ENCODE measurements at places on chromosomes 5 and 9.

DNA sequence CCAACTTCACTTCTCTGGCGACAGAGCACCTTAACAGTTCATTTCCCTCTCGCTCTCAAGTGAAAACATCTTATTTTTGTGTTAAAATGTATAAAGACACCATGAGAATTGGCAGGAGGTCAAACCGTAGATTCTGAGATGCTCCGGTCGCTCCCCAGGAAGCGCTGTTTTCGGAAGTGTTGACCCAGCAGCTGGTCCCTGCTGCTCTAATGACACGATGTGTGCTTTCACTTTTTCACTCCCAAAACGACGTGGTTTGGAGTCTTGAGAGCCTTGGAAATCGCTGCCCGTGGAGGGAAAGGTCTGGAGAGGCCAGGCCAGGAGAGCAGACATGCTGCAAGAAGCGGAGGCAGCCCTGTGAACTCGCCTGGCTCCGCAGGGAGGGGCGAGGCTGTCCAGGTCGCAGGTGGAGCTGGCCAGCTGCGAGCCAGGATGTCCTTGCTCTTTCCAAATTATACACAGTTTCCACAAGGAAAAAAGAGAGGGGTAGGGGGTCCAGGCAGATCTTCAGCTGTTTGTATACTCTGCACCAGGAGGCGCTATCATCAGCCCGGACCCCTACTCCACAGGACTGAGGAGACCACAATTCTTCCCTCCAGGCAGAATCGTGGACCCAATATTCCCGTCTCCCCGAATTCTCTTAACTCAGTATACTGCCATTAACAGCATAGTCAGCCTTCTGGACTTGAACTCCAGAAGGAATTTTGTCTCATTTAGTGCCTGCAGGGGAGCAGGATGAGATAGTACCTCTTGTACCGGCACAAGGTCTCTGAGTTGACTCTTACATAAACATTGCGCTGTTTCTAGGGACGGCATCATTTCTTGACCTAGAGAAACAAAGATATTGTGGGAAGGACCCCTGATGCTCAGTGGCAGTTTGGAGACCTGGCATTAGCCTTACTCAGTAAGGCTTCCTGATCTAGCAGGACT is 248.6 kb upstream of the ANKRD55 start:
- no peak for DNase-seq

- no peak for DNase-seq
Measured at GRCh38 chr5:180074462-180074861, 2.9 kb upstream of the RNF130 start.

GRCh38 chr9:131056781-131057506 is 39.4 kb upstream of the AIF1L start:
- DNase-seq = no peak

DNA sequence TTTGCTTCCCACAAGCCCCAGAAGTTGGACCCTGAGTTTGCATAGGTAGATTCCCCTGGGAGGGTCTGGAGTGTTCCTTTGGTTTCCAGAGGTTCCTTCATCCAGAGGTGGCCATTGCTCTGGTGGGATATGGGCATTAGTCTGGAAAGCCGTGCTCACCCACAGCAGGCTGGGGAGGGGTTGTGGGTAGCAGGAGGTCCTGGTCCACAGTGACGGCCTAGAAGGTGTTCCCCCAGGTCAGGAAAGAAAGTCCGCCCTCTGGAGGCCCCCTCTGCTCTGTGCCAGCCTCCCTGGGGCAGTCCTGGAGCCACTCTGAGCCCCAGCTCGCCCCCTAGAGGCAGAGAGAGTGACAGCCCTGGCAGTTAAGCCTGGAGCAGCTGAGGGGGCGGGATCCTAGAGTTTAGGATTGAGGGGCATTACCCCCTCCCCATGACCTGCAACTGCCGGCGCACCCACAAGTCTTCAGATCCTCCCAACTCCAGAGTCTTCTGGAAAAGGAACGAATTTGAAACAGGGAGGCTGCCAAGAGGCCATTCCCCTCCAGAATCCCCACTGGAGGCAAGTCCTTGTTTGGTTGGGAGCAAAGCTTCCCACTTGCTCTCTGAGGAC is 36.8 kb downstream of the NDST1 start:
- DNase-seq = peak; percentile 26

DNA sequence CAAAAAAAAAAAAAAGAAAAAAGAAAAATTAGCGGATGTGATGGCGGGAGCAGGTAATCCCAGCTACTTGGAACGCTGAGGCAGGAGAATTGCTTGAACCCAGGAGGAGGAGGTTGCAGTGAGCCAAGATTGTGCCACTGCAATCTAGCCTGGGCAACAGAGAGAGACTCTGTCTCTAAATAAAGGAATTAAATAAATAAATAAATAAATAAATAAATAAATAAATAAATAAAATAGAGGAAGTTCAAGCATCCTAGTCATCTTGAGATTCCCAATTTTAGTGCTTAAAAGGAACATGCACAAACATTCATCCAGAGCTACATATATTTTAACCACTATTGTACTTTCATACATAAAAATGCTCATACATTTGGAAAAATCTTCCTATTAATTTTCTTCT is 61.2 kb upstream of the GABRA1 start:
- DNase-seq = no peak

- DNase-seq = no peak
Measured at GRCh38 chr5:171420431-171421241, 1.2 kb downstream of the FGF18 start.

DNA sequence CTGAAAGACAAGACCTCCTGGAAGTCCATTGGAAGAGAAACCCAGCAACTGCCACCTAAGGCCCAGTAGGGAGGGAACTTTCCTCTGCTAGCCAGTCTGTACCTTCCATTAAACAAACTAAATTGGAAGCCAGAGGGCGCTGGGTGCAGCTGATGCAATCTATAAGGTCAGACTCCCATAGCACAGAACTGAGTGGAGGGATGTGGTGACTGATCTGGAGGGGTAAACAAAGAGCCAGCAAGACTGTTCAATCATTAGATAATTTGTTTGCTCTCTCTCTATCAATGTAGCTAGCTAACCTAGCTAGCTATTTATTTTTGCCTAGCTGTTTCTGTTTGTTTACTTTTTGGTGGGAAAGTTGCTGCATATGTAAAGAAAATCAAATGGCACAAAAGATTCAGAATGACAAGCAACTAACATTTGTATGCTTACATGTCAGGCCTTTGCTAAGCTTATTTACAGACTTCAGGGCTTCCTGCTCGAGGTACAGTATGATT is 291.8 kb upstream of the DAB2 start:
- DNase-seq = no peak

- no peak for DNase-seq
Measured at GRCh38 chr9:110710420-110710819, 41.8 kb downstream of the MUSK start.

DNA sequence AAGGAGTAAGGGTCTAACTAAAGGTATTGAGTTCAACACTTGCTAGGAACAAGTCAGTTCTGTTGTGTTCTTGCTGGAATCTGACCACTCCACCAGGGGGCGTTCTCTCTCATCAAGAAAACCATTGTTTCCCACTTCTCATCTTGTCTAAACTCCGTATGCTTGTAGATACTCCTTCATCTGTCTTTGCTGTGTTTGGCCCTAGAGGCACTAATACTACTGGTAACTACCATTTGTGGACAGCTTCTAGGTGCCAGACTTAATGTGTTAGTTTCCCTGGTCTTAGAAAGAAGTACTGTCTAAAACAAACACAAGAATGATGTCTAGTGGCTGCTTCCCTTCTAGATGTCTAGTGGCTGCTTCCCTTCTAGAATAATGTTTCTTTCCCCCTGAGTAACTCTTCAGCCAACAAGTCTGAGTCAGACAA is 18.7 kb upstream of the PTPDC1 start:
- DNase-seq = peak; percentile 38

GRCh38 chr5:176679365-176680225 is 32.3 kb downstream of the TSPAN17 start:
- DNase-seq = no peak

DNA sequence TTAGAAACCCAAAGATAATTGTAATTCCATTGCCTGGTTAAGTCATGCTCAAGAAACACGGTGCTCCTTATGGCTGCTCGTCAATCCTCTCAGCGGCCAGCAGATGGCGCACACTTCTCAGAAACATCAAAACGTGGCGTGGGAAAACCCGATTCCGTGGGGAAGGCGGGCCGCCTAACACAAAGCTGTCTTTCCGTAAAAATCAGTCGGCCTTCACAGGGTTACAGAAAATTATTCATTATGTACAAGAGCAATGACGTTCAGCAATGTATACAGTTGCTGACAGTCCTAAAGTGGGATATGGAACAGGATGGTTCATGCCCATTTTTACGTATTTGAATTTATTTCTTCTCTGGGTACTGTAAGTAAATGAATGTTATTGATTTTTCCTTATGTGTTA is 83.5 kb downstream of the PDE4D start:
- DNase-seq = peak; percentile 31

- DNase-seq = peak; percentile 74
Measured at GRCh38 chr5:175517824-175518450, 39.6 kb downstream of the SFXN1 start.

- no peak for DNase-seq
Measured at GRCh38 chr9:120735415-120736126, 21.3 kb upstream of the MEGF9 start.

DNA sequence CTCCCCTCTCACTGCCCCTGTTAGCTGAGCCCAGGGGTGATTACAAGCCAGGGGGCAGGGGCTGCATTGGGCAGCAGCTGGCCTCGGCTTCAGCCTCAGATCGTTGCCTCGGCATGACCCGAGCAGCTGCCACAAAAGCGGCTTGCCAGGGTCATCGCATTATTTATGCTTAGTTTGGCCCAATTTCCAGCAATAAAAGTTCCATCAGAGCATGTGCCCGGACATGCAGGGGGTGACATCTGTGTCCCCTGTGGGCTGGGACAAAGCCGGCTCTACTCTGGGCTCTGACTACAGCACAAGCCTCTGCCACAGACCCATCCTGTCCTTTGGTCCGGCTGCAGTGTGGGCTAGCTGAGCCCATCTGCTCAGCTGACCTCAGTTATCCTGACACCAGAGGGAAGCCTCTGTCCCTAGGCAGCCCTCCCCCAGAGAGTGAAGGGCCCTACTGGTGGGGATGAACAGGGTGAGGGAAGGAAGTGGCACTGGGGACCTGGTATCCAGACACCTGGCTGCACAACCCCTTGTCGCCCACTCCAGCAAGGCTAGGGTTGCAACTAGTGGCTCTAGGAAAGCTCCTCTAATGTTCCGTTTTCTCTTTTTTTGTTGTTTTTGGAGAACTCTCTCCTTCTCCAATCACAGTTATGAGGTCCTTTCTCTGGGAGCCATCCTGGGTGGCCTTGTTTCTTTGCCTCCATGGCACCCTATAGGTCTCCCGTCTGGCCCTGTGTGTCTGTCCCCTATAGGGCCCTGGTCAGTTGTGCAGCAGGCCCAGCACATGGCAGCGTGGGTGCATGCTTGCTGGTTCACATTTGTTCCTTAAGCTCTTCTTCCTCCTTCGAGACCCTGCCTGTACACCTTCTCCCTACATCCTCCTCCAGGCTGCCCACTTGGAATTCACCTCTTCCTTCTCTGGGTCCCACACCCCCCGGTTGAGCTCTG is 13.3 kb upstream of the GADD45G start:
- no peak for DNase-seq

- DNase-seq = peak; percentile 36
Measured at GRCh38 chr9:33081128-33081851, 4.8 kb upstream of the SMU1 start.

GRCh38 chr9:22028394-22028793 is 19.3 kb upstream of the CDKN2B start:
- no peak for DNase-seq

- DNase-seq = no peak
Measured at GRCh38 chr9:87276327-87276841, 221.3 kb upstream of the DAPK1 start.

DNA sequence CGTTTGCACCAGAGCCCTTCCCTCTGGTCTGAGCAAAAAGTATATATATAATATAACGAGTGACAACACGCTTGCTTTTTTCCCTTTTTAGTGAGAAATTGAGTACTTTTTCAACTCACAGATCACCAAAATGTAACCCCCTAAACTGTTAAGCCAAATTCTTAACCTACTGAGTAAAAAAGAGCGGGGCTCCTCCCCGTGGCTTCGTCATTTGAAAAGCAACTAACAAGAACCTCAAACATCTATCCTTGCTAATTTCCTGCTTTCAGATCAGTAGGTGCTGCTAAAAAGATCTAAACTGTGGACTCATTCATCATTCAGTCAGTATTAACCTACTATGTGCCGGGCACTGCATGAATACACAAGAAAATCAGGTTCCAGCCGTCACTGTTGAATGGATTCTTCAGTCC is 1.0 kb upstream of the PTBP3 start:
- DNase-seq = no peak

- DNase-seq = no peak
Measured at GRCh38 chr5:115735108-115735998, 81.1 kb downstream of the CDO1 start.

DNA sequence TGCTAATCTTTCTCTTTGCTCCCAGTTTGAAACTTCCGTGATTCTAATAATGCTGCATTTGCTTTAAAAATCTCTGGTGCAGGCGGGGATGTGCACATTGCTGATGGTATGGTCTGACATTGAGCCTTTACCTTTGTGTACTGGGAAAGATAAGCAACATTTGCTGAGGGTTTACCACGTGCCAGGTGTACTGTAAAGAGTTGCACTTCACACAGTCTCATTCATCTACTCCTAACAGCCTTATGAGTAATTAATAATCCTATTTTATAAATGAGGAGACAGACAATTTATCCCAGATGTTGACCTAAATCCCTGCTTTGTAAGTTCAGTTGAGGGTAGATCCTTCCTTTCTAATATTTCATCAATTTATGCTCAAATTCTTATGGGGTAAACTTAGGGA is 726 bp upstream of the ADGRV1 start:
- DNase-seq = no peak

GRCh38 chr9:3662671-3663070 is 136.9 kb upstream of the RFX3 start:
- no peak for DNase-seq

DNA sequence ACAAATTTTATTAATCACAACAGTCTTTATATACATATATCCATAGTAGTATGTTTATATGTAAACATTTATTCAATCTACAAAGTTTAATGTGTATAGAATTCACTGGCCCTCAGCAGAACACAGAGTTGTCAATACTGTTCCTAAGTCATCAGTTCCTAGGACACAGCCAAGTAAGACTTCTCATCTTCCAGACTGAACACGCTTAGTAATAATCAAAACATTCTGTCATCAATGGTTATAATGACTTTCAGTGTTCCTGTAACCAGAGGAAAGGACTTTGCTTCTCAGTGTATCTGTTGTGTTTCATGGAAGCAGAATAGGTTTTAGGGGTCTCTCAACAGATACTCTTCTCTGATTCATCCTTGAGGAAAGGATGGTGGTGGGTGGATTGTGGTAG is 82.2 kb downstream of the SMIM23 start:
- DNase-seq = no peak

GRCh38 chr9:114419796-114420195 is 32.0 kb upstream of the AKNA start:
- DNase-seq = no peak

GRCh38 chr5:5195128-5195918 is 55.2 kb downstream of the ADAMTS16 start:
- DNase-seq = no peak

DNA sequence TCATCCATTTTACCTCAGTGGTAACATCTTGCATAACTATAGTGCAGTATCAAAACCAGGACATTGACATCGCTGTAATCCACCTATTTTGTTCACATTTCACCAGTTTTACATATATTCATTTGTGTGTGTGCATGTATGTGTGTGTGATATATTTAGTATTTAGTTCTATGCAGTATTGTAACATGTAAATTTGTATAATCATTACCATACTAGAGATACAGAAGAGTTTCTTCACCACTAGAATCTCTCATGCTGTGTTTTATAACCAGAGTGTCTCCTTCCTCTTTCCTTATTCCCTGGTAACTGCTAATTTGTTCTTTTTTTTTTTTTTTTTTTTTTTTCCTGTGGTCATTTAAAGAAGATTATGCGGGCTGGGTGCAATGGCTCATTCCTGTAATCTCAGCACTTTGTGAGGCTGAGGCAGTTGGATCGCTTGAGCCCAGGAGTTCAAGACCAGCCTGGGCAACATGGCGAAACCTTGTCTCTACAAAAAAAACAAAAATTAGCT is 11.0 kb downstream of the RASA1 start:
- no peak for DNase-seq

Measured in stimulated activated CD4-positive, alpha-beta T cell treated with anti-CD3 and anti-CD28 coated beads, Interleukin-12 subunit alpha, Interleukin-12 subunit beta, amount 100 ng/mL, for 24 hours (primary cell).